Stimulated activated CD4-positive, alpha-beta T cell treated with anti-CD3 and anti-CD28 coated beads, Interleukin-15, amount 100 ng/mL, for 1 hour (primary cell): ENCODE measurements at places on chromosomes 4 and X.

GRCh38 chr4:25172961-25173915, 13.0 kb upstream of the SEPSECS start:
- DNase-seq: no peak

- DNase-seq: no peak
Observed at GRCh38 chrX:151167791-151168345, 8.5 kb upstream of the GPR50 start.

- DNase-seq: no peak
Observed at GRCh38 chrX:40761762-40762161, 26.4 kb upstream of the MED14 start.

GRCh38 chrX:1300449-1300848, 31.8 kb downstream of the CSF2RA start:
- DNase-seq: no peak

GRCh38 chr4:69032847-69033638, 63.2 kb upstream of the UGT2B7 start:
- no peak for DNase-seq

GRCh38 chrX:47844117-47844516, 7.4 kb downstream of the ZNF81 start:
- no peak for DNase-seq

- no peak for DNase-seq
Observed at GRCh38 chr4:153156263-153156662, 48.0 kb upstream of the TRIM2 start.
